ENCODE measurements at places on chromosomes 7 and 10.

GRCh38 chr7:42673951-42674350 lies 237.9 kb downstream of the C7orf25 start:
- no peak for DNase-seq

DNA sequence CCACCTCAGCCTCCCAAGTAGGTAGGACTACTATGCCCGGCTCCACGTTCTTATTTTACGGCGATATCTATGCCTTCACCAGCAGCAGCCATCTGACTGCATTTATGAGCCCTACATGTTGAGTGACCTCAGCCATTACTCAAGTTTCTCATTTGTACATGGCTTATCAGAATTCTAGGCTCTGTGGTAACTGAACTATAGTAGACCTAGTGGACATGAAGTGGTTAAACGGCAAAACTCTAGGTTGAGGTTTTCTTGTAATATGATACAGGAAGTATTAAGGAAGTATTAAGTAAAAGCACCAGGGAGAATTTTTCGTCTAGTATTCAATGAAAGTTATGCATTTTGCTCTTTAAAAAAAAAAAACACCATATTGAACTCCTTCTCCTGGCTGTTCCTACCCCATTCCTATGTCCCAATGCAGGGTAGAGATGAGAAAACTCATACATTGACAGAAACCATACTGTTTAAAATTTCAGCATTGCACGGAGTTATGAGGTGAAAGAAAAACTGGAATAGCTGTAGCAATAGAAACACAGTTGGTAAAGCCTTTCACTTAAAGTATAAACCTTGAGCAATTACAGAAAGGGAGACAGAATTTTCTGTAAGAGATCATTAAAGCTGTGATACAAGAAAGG lies 39.8 kb upstream of the EPC1 start:
- DNase-seq, result no peak

- DNase-seq, result no peak
Measured at GRCh38 chr10:27911539-27911938, 87.3 kb downstream of the ODAD2 start.

DNA sequence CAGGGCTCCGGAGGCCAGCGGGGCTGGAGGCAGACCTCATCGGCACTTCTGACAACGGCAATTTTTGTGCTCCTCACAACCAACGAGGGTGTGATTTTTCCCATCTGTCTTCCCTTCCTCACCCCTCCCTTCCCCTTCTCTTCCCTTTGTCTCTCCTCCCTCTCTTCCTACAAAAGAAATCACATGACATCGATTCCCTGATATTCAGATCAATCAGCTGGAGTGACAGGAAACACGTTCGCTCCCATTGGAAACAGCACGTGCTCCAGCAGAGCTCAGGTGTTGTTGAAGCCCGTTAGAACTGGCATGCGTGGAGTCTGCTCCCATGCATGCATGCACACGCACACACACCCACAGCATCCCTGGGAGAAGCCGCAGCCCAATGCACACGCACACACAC lies 222.4 kb downstream of the PTPRN2 start:
- no peak for DNase-seq

- no peak for DNase-seq
Measured at GRCh38 chr10:97280783-97281182, 11.7 kb downstream of the ARHGAP19 start.

GRCh38 chr7:83782628-83783027 lies 133.7 kb upstream of the SEMA3E start:
- no peak for DNase-seq

DNA sequence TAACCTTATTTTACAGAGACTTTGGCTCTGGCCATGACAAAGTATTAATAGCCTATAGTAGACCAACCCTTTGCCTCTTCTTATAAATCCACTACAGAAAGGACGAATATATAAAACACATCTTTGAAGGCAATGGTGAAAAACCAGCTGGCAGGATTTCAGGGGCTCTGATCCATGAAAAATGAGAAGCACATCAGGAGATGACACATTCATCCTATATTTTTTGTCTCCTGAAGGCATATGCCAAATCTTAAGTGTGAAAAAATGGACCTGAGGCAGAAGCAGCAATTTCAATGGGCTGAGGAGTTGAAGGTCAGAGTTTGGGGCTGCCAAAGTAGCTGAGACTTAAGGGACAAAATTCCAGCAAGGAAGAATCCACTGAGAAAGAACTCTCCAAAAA lies 14.4 kb downstream of the RNF216 start:
- DNase-seq, result no peak

Data from T-helper 17 cell (primary cell).